Stimulated activated CD8-positive, alpha-beta memory T cell treated with anti-CD3 and anti-CD28 coated beads, Interleukin-7, amount 100 ng/mL, for 24 hours (primary cell): ENCODE measurements at places on chromosomes 2 and 18.

DNA sequence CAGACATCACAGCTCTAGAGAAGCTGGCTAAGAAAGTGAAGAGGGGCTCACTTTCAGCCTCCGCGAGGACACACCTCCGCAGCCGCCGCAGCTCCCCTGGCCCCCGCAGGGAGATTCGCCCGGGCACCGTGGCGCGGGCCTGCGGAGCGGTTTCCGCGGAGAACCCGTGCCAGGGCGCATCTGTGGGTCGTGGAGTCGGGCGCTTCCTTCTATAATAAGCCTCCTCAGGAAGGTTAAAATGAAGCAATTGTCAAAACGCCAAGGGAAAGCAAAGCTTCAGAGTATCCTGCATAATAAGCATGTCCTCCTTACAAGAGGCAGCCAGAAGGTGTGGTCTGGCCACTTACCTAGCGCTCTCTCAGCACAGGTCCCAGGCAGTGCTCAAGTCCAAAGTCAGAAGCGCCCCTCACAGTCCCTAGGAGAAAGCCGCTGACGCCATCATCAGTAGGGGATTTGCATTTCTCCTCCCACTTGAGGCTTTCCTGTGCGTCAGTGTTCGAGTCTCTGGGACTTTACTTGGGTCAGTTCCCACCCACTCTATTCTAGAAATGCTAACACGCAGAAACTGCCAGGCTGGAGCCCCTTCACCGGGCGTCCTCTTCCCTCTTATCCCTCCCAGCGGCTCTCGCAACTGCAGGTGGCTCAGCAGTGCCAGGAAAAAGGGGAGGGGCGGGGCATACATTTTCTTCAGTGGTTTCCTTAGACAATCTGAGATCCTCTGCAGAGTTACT, at the start of gene STAT4:
TSS of gene STAT4 (minus strand) at position 395 of the 731 bp plus-strand sequence. CDS start 2,791 bp downstream, outside the sequence.
- DNase-seq = peak; percentile 62

DNA sequence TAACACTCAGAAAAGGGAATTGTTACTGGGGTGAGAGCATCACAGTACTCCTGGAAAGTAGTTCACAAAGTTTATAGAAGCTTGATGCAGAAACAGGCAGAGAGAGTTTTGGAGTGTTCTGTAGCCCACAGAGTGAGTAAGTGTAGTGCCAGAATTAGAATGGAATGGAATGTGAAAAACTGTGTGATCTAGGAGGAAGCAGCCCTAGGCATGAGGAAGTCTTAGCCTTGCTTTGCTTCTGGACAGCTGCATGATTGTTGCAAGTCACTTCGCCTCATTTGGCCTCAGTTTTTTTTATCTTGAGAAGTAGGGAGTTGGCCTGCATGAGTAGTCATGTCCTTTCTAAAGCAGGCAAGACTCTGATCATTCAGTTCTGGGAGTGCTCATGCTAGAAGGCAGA, 10.9 kb downstream of the SERPINB12 start:
- DNase-seq = no peak

- no peak for DNase-seq
These were observed 285.6 kb upstream of the THSD7B start for GRCh38 chr2:136479696-136480095.

GRCh38 chr2:179449010-179449409, 184.4 kb upstream of the SESTD1 start:
- no peak for DNase-seq

- no peak for DNase-seq
These were observed 30.4 kb downstream of the NAT8 start for GRCh38 chr2:73611867-73612266.

- DNase-seq = no peak
These were observed 76.9 kb downstream of the WDSUB1 start for GRCh38 chr2:159209341-159210306.

DNA sequence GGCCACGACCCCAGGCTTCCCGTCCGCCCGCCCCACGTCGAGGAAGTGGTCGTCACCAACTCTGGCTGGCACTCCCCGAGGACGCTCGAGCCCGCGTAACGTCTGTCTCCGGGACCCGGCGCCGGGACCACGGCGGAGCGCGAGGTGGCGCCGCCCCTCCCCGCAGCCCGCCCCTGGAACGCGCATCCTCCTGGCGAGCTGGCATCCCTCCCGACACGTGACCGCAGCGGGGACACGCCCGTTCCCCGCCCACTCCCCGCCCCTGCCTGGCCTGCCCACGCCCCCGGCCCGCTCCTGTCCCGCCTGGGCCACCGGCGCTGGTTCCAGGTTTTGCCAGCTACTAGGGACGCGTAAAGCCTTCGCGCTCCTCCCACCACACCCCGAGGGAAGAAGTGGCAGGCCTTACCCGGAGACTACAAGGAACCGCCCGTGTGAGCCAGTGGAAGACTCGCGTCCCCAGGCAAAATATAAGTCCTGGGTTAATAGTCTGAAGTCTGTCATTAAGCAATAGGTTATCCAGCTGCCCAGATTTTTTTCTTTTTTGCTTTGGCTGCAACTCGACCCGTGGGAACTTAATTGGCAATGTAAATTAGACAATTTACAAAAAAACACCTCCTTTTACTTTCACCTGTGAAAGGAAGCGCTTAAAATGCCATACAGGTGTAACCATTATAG, at the start of gene OSBPL1A:
TSS of gene OSBPL1A (minus strand) at position 131 of the 675 bp plus-strand sequence. CDS start 20,291 bp downstream, outside the sequence.
- peak; percentile 62 for DNase-seq

GRCh38 chr2:159605441-159606178, 10.7 kb downstream of the BAZ2B start:
- no peak for DNase-seq

GRCh38 chr2:112848833-112849232, 12.3 kb upstream of the IL1B start:
- DNase-seq = no peak

GRCh38 chr2:38057651-38058410, 18.1 kb downstream of the CYP1B1 start:
- DNase-seq = no peak

GRCh38 chr2:112184121-112184520, 45.9 kb downstream of the FBLN7 start:
- DNase-seq = no peak

DNA sequence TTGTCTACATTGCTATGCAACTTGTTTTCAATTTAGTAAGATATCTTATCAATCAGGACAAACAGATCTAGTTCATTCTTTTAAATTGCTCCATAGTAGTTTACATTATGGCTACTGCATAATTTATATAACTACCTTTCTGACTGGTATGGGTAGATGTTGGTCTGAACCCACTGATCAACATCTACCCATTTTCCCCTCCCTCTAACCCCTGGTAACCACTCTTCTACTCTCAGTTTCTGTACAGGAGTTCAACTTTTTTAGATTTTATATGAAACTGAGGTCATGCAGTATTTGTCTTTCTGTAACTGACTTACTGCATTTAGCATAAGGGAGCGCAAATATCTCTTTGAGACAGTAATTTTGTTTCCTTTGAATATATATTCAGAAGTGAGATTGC, 73.2 kb downstream of the ITSN2 start:
- DNase-seq = no peak

GRCh38 chr2:17475286-17475685, 43.0 kb downstream of the RAD51AP2 start:
- DNase-seq = no peak

GRCh38 chr2:104249629-104250028, 604.3 kb upstream of the POU3F3 start:
- DNase-seq = no peak

GRCh38 chr18:23924813-23925212, 89.7 kb upstream of the TTC39C start:
- DNase-seq = no peak

DNA sequence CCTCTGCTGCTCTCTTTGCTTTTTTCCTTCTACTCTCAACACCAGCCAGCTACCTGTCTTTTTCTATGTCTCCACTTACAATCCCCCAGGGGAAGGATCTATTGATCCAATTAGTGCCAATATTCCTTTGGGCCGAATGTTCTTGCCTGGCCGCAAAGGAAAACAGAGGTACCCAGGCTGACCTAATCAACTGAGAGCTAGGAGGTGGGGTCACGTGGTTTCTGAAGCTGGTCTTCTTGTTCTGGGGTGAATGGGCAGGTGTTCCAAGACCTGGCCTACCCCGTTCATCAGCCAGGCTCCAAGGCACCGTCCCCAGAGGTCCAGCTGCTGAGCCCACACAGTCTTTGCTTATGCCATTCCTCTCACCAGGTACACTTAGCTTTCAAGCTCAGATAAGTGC, 65.5 kb upstream of the EPAS1 start:
- no peak for DNase-seq

- DNase-seq = no peak
These were observed 36.2 kb downstream of the GLS start for GRCh38 chr2:190916829-190917228.

DNA sequence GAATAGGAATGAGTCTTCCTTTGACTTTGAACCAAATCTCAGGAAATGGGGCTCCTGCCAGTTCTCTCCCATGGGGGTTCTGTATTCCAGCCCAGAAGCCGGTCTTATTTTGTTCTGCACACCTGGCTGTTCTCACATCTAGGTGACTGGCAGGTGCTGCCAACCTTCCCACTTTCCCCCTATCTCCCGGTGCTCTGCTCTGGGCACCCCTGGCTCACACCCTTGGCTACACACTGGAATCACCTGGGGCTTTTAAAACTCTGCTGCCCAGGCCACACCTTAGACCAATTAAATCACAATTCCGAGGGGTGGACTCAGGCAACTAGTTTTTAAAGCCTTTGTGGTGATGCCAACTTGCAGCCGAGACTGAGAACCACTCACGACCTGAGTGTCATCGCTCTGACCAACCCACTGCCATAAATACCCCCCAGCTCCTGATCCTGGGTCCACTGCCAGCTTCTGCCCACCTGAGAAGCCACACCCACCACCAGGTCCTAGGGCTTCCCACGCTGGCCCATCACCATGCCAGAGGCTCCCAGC, 69.2 kb downstream of the KCNF1 start:
- no peak for DNase-seq

- DNase-seq = no peak
These were observed 422.0 kb upstream of the ZEB2 start for GRCh38 chr2:144941743-144942488.
